ENCODE measurements at places on chromosomes 7 and 10.

- DNase-seq: no peak
Measured at GRCh38 chr10:112779025-112779770, 170.8 kb upstream of the TCF7L2 start.

DNA sequence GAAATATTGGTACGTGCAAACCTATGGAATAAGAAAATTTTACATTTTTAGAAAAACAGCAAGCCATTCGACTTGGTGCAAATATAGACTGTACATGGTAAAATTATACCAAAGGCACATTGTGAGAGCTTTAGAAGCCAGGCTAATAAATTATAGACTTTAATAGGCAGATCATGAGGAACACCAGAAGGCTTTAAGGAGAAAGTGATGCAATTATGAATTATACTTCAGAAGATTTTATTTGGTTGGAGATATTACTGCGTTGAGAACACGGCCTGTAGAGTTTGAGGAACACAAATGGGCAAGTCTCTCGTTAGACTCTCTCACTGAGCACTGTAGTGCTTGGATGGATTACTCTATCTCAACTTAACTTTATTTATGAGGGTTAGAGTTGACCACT lies 141.7 kb downstream of the MACC1 start:
- DNase-seq: no peak

DNA sequence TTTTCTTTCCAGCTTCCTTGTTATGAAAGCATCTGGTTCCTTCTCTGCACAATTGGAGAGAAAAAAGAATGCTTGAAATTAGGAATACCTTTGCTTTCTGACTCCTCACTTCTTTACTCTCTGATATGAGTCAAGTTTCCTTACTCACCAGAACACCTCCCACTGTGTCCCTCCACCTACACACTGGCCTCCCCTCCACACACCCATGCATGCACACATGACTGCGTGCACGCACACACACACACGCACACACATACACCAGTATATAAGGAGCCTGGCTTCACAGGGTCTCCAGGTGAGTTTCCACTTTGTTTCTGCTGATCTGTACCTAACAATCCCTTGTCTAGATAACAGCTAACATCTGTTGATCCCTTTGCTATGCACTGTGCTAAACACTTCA lies 11.4 kb upstream of the PTER start:
- no peak for DNase-seq

GRCh38 chr10:76324283-76324682 lies 892.9 kb downstream of the LRMDA start:
- no peak for DNase-seq

DNA sequence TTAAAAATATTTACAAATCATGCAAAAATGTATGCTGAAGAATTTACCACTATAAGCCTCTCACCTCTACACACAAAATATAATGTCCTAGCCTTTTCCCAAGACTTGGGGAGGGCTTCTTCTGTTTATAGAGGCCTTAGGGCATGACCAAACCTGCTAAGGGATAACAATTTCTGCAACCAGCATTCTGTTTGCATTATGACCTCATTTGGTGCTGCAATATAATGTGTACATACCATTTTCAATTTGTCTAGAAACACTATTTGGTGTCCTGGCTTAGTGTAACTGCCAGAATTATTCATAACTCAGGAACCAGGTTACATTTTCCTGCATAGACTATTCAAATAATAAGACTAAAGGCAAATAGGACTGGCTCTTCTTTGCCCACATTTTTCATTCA lies 446.6 kb upstream of the SORCS1 start:
- no peak for DNase-seq

GRCh38 chr10:2476812-2477553 lies 590.4 kb upstream of the PFKP start:
- no peak for DNase-seq

GRCh38 chr7:140022582-140023211 lies 40.1 kb downstream of the PARP12 start:
- DNase-seq: no peak

DNA sequence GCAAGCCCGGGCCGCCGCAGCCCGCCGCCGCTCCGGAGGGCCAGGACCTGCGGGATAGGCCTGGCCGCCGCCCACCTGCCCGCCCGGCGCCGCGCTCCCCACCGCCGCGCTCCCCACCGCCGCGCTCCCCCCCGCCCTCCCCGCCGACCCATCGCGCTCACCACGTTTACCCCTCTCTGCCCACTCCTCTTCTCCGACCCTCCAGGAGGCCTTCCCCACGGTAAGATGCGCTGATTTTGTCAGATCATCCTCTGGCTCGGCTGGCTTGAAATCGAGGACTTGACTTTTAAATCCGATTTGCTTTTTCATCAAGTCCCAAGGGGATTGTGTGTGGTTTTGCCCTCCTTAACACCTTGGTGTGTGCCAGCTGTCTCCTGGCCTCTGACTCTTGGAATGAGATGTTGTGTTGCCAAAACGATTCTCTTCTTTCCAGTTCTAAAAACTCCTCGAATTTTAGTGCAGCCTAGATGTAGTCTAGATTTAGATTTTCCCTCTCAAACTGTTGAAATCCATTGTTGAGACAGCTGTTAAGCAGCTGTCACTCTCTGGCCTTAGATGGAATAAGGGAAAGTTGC lies 738 bp downstream of the POM121 start:
- DNase-seq: peak; percentile 47

- no peak for DNase-seq
Measured at GRCh38 chr10:79075418-79075817, 6.7 kb downstream of the ZMIZ1 start.

DNA sequence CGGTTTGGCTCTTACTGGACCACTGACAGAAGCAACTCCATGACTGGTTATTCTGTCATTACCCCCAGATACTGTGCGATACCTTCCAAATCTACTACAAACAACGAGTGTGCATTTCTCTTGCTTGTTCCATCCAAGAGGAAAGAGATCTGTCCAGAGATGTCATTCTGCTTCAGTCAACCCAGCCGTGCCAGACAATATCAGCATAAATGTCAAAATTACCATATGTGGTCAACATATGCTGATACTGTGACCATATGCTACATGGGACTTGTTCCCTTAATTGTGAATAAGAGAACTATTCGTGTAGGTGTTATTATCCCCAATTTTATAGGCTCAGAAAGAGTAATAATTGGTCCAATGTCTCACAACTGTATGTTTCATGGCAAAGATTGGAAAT lies 143.2 kb upstream of the PRSS1 start:
- DNase-seq: no peak

DNA sequence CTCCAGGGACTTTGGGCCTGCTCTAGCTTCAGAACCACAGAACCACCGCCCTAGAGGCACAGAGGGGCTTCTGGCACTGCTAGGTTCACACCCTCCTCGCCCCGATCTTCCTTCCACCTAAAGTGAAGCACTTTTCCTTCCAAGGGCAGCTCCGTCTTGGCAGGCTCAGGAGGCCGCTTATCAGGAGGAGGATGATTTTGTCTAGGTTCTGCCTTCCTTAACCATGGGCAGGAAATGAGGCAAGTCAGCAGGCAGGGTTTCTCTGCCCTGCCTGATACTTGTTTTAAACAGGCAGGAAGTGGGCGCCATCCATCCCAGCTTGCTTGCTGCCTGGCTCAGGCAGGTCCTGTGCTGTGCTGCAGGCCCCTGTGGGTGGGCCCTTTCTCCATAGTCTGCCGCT lies 8.3 kb upstream of the ATP6V0E2 start:
- DNase-seq: no peak

DNA sequence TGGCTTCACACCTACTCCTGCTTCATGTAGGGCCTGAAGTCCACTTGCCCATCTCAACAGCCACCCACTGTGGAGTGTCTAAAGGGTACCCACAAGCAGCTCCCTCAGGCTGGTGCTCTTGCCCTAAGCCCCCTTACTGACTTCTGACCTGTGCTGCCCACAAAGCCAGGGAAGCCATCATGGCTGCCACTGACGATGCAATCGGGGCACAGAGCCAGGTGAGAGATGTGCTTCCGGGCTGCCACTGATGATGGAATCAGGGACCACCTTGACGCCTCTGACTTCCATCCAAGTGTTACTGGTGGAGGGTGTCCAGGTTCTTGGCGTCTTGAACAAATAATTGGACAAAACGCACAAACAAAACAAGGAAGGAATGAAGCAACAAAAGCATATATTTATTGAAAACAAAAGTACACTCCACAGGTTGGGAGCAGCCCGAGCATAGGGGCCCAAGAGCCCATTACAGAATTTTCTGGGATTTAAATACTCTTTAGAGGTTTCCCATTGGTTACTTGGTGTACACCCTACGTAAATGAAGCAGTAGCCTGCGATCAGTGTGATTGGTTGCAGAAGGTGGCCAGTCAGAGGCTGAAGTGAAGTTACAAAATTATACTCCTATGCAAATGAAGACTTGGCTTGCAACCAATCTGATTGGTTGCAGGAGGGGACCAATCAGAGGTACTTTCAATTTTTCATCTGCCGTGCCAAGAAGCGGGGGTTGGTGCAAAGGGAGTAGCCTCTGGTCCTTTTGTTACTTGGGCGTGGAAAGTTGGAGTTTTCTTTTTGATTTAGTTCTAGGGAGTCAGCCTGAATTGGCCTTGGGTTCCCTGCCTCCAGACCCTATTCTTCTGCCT lies 4.5 kb downstream of the CPA2 start:
- DNase-seq: no peak

DNA sequence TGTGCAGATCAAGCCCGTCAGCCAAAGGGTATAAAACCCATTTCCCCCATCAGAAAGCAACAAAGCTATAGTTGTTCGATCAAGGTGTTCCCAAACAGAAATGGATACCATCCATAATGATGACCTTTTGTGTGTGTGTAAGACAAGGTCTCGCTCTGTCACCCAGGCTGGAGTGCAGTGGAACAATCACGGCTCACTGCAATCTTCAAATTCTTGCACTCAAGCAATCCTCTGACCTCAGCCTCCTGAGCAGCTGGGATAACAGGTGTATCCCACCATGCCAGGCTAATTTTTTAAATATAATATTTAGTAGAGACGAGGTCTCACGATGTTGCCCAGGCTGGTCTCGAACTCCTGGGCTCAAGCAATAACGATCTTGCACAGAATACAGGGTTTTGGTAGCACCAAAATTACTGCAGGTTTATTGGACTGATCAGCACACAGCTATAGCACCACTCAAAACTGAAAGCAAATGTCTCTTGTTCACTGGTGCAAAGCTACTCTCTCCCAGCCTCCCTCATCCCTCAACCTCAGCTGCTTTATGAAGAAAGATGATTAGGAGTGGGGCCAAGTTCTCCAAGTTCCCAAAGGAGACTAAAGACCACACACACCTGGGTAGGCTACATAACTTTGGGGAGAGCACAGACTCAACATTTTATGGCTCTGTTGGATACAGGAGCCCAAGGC lies 80.5 kb downstream of the ABI1 start:
- no peak for DNase-seq

DNA sequence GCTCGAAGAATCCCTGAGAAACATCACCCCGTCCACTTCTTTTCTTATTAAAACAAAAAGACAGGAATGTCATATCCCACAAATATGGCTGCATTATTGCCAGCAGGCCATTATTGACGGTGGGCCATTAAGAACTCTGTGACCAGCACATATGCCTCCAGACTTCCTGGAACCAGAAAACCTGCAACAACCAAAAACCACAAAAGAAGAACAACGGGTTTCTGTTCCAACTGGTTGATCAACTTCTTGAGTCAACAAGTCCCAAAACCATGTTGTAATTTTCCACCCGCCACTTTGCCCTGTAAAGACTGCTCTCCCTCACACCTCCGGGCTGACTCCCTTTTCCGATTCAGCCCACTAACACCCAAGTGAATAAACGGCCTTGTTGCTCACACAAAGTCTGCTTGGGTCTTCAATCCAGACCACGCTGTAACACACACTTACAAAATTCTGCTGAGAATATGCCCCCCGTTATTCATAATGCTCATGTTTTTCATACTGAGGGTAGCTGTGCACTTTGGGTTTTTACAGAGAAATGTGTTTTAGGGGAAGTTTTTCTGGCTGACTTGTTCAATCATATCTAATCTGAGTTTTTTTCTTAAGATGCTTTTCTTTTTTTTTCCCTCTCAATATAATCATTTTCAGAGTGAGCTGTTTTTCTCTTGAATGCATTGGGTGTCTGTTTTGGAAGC lies 20.7 kb downstream of the ZNF107 start:
- DNase-seq: no peak

GRCh38 chr7:16051561-16052255 lies 365.2 kb upstream of the MEOX2 start:
- no peak for DNase-seq

GRCh38 chr10:34126371-34127151 lies 688.5 kb downstream of the PARD3 start:
- DNase-seq: no peak

DNA sequence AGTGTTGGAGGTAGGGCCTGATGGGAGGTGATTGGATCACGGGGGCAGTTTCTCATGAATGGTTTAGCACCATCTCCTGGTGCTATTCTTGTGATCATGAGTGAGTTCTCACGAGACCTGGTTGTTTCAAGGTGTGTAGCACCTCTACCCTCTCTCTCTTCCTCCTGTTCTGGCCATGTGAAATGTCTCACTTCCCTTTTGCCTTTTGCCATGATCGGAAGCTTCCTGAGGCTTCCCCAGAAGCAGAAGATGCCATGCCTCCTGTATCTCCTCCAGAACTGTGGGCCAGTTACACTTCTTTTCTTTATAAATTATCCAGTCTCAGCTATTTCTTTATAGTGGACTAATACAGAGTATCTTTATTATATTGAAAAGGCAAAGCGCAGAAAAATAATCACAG lies 90.1 kb downstream of the FAM171A1 start:
- no peak for DNase-seq

DNA sequence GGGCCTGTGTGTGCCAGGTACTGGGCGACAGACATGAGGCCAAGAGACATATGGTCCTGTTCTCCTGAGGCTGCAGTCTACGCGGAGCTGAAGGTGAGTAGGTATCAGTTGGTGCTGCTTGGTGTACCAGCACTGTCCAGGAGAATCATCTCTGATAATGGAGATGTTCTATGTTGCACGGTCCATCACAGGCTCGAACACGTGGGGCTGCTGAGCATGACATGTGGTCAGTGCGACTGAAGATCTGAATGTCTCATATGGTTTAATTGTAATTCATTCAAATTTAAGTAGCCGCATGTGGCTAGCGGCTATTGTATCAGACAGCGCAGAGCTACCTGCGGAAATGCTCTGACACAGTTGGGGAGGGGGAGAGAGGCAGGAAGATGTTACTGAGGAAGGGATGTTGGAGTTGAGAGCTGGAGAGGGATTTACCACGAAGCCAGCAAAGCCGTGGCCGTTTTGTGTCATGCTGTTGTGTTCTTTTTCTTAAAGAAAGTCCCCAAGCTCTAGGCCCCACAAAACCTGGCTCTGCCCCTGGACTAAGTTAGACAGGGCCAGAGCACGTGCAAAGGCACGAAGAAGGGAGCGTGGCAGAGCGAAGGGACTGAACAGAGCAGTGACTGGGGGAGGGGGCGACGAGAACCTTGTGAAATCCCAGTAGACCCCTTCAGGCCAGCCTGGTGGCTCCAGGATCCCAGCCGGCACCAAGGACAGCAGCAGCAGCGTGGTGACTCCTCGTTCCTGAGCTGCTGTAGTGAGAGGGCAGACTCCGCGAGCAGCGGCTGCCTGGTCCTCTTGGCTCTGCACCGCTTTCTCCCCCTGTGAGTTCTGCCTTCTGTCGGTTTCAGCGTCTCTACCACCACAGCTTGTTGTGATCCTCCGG lies 20.0 kb downstream of the SMKR1 start:
- no peak for DNase-seq

Data from D721Med (cell line).